ENCODE measurements at places on chromosomes 1 and 21.

- DNase-seq, result no peak
Observed at GRCh38 chr21:25191141-25191540, 416.1 kb downstream of the MRPL39 start.

DNA sequence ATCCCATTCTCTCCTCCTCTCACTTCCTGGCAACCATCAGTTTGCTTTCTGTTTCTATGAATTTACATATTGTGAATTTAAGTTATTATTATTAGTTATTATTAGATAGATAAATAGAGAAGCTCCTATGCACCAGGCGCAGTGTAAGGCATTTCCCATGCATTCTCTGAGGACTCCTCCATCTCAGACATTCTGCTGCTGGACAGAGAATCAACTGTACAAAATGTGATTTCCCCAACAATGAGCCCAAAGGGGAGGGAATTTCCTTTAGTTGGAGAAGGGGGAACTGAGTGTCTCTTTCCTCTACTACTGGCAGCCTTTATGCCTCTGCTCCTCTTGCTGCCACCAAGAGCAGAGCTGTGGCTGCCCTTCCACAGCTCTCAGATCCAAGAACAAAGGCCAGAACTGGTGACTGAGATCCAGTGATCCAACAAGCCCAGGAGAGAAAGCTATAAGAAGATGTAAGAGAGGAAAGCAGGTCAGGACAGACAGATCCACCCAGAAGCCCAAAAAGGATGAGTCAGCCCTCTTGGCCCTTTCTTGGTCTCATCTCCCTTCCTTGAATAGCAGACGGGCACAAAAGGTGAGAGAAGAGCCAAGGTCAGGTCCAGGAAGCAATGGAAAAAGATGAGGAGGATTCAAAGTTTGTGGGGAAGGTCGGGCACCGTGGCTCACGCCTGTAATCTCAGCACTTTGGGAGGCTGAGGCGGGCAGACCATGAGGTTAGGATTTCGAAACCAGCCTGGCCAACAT lies 3.5 kb upstream of the IVL start:
- DNase-seq, result no peak

- DNase-seq, result no peak
Observed at GRCh38 chr1:225408249-225408648, 19.6 kb downstream of the LBR start.

DNA sequence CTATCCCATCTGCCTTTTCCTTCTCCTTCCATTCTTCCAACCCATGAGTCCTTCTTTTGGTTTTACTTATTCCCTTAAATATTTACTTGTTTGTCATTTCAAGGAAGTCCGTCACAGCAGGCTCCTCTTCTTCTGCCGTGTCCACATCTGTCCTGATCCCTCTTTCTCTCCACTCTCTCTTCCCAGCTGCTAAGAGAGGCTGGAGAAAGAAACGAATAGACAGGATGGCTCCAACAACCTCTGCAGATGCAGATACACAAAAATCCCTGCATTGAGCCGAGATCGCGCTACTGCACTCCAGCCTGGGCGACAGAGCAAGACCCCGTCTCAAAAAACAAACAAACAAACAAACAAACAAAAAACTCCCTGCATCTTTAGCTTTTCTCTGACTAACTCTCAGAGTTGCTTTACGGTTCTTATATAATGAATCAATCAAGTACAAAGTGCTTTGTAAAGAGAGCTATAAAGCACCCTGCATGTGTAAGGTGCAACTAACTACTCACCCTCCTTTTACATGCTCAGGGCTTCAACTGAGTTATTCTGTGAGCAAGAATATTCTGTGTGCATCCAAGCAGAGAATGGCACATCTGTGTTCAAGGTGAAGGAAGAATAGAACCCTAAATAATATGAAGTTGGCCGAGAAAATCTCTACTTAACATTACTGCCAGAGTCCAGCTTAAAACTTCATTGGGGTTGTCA lies 3.8 kb upstream of the SAMD13 start:
- DNase-seq, result no peak

DNA sequence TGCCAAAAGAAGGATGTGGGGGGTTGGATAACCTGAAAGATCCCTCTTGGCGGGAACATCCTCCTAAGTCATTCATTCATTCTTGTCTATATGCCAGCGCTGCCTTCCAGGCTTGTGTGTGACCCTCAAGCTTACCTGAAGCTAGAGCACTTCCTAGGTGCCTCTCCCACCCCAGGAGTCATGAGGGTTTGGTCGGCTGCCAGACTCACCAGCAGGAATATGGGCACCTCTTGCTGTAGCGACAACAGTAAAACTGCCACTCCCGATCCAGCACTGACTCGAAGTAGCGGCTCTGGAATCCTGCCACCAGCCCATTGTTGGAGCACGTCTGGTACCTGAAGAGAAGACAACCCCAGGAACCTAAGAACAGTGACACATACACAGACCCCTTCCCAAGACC lies 15.0 kb downstream of the DPT start:
- no peak for DNase-seq

DNA sequence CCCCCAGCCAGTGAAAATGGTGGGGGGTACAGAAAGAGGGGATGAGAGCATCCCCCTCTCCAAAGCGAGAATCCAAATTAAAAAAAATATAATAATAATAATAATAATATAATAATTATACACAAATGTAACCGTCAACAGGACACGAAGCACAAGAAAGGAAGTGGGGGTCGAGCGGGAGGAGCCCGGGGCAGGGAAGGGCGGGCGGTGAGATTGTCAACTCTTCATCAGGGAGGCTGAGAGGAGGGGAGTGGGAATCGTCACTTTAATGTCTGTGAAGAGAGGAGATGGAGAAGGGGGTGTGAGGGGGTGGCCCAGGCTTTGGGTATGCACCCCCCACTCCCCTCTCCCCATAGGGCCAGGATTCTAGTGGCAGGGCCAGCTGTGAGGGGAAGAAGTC lies 33.2 kb downstream of the MEF2D start:
- DNase-seq, result no peak

GRCh38 chr1:25697435-25698217 lies 81.0 kb downstream of the MAN1C1 start:
- DNase-seq, result no peak

DNA sequence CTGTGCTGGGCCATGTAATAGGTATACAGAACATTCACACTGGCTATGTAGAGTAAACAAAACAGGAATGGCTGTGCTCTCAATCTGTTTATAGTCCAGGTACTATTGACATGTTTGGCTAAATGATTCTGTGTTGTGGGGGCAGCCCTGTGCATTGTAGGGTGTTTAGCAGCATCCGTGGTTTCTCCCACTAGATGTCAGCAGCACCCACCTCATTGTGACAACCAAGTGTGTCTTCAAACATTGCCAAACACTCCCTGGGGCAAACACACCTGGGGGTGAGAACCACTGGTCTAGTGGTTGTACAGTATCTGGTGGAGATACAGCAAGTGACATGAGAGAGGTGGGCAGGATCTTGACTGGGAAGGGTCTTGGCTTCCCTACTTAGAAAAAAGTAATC lies 80.4 kb upstream of the SPATA6 start:
- DNase-seq, result peak; percentile 7
